ENCODE measurements at places on chromosomes 16 and 17. TPM values are rescaled to one million over a fixed set of nuclear protein-coding genes. Genes with fewer than 3 reads are reported as not detected.

Gene FAM171A2
- 4.8 TPM for total RNA-seq

Gene CCL18
- not detected for total RNA-seq

Gene KRTAP4-1
- 0.30 TPM for total RNA-seq

Gene POLG2
- total RNA-seq = 18.6 TPM

Gene HCRT
- not detected for total RNA-seq

Gene CA5A
- total RNA-seq = not detected

Gene GRAPL
- total RNA-seq = not detected
